Activated T-helper 1 cell treated with anti-CD3 and anti-CD28 coated beads, Interleukin-2, amount 50 U/mL, for 16 hours (primary cell): ENCODE measurements at places on chromosomes 1 and 21.

DNA sequence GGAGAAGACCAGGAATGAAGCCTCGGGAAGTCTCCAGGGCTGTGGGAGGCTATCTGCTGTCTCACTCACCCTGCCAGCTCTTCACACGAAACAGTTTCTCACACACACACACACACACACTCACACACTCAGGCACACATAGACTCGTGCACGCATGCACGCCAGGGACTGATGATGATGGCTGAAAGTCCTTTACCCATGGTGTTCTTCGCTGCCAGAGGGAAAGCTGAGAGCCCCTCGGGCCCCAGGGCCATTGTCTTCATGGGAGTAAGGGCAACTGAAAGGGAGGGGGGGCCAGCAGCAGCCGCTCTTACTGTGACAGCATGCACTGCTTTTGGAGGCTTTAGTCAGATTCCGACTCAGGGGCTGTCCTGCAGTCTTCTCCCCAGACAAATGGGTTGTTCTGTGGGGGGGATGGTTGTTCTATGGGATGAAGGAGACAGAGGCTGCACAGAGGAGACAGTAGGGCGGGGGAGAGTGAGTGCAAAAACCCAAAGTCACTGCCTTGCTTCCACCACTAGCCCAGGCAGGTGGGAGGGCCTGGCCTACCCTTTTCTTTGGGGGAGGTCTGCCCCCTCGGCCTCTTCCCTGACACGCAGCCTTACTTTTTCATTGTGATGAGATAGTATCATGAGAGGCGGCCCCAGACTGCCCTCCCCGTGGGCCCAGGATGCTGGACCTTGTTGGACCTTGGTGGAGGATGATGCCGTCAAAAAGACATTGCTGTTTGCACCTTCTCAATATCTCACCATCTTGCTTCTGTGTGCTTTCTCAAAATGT, 29.0 kb downstream of the STUM start:
- no peak for DNase-seq

GRCh38 chr1:54095546-54096226, 42.3 kb downstream of the TCEANC2 start:
- no peak for DNase-seq

DNA sequence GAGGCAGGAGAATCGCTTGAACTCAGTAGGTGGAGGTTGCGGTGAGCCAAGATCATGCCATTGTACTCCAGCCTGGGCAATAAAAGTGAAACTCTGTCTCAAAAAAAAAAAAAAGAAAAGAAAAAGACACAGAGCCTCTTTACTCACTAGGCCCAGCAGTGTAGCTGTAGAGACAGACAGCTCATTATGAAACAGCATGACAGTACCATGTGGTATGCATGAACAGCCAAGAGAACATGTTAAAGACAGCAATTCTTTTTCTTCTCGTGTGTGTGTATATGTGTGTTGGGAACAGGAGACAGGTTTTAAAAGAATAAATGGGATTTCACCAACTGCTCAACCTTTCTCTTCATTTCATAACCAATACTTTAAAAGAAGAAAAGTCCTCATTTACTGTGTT, 118.8 kb downstream of the PIK3R3 start:
- DNase-seq, result no peak

- DNase-seq, result no peak
Measured at GRCh38 chr1:53061859-53062707, at the start of gene PODN. Gene PODN (plus strand): TSS chr1:53062213. CDS start chr1:53069856, 7,643 bp downstream.

GRCh38 chr1:74571891-74572290, 59.5 kb upstream of the LRRC53 start:
- no peak for DNase-seq

DNA sequence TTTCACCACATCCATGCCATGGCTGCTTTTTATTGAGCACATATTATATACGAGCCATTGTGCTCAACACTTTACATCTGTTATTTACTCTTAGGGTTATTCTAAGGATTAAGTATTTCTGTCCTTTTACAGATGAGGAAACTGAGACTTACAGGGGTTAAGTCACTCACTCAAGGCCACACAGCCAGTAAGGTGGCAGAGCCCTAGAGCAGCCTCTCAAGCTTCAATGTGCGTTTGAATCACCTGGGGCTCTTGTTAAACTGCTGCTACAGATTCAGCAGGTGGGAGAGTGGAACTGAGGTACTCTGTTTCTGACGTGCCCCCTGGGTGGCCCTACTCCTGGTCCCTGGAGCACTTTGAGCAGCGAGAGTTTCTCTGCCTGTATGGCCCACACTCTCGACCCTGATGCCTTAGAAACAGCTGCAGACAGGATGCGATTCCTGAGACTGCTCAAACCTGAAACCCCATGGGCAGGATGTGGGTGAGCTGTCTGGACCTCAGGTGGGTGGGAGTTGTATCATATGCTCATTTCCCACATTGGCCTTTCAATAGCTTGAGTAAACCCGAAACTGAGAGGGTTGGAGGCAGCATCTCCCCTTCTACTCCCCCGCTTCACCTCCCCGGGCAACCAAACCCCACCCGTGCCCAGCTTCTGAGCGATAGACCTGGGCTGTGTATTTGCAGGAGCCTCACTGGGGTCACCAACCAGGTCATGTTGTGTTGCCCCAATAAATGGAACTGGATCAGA, 59.3 kb downstream of the MAN1C1 start:
- DNase-seq, result peak; percentile 42
